Vagina (tissue), 2 donors: ENCODE measurements at places on chromosomes 1 and 21. TPM values are rescaled to one million over a fixed set of nuclear protein-coding genes. Genes with fewer than 3 reads are reported as not detected.

DNA sequence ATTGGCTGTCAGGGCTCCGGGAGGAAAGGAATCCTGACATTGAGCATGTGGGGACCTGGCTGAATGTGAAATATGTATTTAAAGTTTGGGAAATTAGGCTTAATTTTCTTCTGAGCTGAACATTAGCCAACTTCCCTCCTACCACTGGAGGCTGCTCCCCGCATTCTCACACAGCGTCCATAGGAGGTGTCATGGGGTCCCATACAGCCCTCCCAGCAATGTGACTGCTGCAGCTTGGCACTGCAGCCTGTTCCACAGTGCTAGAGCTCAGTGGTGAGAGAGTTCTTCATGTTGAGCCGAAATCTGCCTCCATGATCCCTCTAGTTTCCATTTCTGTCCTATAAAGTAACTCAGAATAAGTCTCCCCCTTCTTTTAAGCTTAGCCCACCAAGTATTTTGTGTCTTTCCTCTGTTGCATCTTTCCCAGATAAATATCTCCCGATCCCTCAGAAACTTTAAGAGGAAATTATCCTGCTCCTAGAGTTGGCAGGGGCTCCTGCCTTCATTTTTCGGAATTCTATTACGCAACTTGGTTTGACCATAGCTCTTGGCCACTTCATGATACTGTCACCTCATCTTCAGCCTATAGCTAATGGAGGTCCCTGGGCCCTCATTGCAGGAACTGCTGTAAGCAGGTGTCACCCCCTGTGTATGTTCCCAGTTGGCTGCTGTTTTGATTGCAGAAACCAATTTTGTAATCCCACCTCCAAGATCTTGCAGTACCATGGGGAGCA is 2.0 kb downstream of the FCRL6 start:
- H3K27ac ChIP-seq: no peak overlapping the region
- H3K4me3 ChIP-seq: no peak overlapping the region
- no peak for DNase-seq
- H3K27me3 ChIP-seq: no peaks in the 10 kb centered on the region

PTPRF gene
- total RNA-seq: 139 TPM

DNA sequence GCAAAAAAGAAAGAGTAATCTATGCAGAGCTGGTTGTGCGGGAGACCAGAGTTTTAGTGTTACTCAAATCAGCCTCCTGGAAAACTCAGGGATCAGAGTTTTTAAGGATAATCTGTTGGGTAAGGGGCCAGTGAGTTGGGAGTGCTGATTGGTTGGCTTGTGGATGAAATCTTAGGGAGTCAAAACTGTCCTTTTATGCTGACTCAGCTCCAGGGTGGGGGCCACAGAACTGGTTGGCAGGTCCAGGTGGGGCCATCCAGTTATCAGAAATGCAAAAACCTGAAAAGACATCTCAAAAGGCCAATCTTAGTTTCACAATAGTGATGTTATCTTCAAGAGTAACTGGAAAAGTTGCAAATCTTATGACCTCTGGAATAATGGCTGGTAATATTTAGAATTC is 3.3 kb downstream of the EXTL2 start:
- no peaks in the 10 kb centered on the region for H3K27me3 ChIP-seq
- no peak overlapping the region for H3K27ac ChIP-seq

S100A5 gene
- not detected for total RNA-seq

DNA sequence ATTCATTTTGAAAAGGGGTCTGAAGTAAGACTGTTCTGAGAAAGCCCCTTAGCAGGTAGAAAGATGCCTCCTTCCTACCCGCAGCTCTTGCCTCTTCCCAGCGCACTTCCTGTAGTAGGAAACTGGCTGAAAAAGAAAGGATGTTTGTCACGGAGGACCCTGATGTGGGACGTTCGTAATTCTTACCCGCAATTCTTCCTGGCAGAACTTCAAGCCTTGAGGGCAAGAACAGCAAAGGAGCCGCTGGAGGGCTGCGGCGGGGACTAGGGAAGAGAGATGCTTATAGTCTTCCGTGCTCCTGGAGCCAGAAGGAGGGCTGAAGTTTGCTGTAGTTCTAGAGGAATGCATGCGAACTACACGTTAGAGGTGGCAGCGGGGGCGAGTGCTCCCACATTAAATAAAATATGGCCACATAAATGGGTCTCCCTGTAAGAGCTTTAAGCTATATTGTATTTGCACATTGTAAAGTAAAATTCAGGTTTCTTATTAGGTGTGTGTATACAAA is 6.3 kb downstream of the C1orf53 start:
- peaks cover 39% of the 10 kb centered on the region for H3K4me1 ChIP-seq
- no peak for DNase-seq

GRCh38 chr1:28790377-28791035 is 21.5 kb upstream of the OPRD1 start:
- DNase-seq: no peak
- no peaks in the 10 kb centered on the region for H3K36me3 ChIP-seq

DNA sequence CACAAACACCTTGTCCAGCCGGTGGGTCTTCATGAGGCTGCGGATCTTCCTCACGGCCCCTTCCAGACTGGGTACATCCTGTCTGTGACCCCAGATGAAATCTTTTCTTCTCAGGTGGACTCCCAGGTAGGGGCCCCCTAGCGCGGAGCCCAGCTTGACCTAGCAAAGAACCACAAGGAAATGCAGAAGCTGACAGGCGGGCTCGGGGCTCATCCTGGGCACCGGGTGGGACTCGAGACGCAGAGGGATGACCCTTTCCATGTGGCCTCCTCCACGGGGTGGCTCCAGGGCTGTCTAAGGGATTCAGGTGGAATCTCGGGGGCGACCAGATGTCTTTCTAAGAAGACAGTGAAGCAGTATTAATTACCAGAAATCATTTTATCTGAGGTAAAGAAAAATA is 17.8 kb downstream of the POFUT2 start:
- no peaks in the 10 kb centered on the region for H3K27me3 ChIP-seq
- no peak overlapping the region for H3K4me3 ChIP-seq
- H3K4me1 ChIP-seq: no peaks in the 10 kb centered on the region
- no peak for DNase-seq

DENND2D gene
- total RNA-seq: 25.5 TPM

BRDT gene
- not detected for total RNA-seq

DNA sequence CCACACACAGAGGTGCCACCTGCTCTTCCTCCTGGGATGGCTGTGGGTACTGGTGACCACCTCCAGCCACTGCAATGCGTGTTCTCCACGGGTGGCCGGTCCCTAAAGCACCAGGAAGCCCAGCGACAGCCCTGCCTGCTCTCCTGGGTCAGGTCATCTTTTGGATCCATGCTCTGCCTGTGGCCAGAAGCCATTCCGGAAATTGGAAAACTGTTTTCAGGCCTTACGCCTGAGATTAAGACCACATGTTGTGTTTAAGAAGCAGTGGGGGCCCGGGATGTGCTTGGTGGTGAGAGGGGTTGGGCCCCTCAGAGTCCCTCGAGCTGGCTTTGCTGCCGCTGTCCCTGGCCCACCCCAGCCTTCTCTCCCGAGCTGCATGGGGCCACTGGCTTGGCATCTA is 150.8 kb downstream of the PEX14 start:
- H3K4me3 ChIP-seq: no peak overlapping the region
- H3K27ac ChIP-seq: no peak overlapping the region
- no peaks in the 10 kb centered on the region for H3K4me1 ChIP-seq
- no peaks in the 10 kb centered on the region for H3K27me3 ChIP-seq
- no peak for DNase-seq

- no peaks in the 10 kb centered on the region for H3K36me3 ChIP-seq
- peaks cover 8% of the 10 kb centered on the region for H3K4me1 ChIP-seq
- DNase-seq: no peak
- H3K4me3 ChIP-seq: no peak overlapping the region
These were observed 289.9 kb downstream of the DPYD start for GRCh38 chr1:97630948-97631347.

- no peaks in the 10 kb centered on the region for H3K36me3 ChIP-seq
- peak overlapping the region; percentile 98 for H3K4me3 ChIP-seq
- H3K27me3 ChIP-seq: no peaks in the 10 kb centered on the region
- peaks cover 24% of the 10 kb centered on the region for H3K4me1 ChIP-seq
These were observed 553 bp downstream of the TTC3 start for GRCh38 chr21:37073417-37074196.

GRCh38 chr1:228206582-228207351 is 1.1 kb upstream of the OBSCN start:
- no peaks in the 10 kb centered on the region for H3K27me3 ChIP-seq
- H3K36me3 ChIP-seq: no peaks in the 10 kb centered on the region
- H3K4me3 ChIP-seq: no peak overlapping the region
- peaks cover 13% of the 10 kb centered on the region for H3K4me1 ChIP-seq
- no peak overlapping the region for H3K27ac ChIP-seq
- peak; percentile 90 for DNase-seq

ANGPTL3 gene
- total RNA-seq: not detected

- no peak overlapping the region for H3K4me3 ChIP-seq
- DNase-seq: no peak
- no peaks in the 10 kb centered on the region for H3K27me3 ChIP-seq
- peaks cover 46% of the 10 kb centered on the region for H3K4me1 ChIP-seq
These were observed 118.3 kb downstream of the TGFB2 start for GRCh38 chr1:218463194-218464156.

DNA sequence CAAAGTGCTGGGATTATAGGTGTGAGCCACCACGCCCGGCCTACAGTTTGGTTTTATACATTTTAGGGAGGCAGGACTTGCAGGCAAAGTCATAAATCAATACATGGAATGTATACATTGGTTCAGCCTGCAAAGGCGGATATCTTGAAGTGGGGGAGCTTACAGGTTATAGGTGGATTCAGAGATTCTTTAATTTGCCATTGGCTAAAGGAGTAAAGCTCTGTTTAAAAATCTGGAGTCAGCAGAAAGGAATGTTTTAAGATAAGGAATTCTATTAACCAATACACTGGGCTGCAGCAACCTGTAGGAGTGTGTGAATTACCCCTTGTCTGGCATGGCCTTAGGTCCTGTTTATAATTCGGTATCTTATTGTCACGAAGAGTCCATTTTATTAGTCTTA is 57.6 kb downstream of the OPTC start:
- no peaks in the 10 kb centered on the region for H3K27me3 ChIP-seq
- no peak for DNase-seq
- peaks cover 36% of the 10 kb centered on the region for H3K4me1 ChIP-seq
- no peak overlapping the region for H3K4me3 ChIP-seq
- no peak overlapping the region for H3K27ac ChIP-seq

DNA sequence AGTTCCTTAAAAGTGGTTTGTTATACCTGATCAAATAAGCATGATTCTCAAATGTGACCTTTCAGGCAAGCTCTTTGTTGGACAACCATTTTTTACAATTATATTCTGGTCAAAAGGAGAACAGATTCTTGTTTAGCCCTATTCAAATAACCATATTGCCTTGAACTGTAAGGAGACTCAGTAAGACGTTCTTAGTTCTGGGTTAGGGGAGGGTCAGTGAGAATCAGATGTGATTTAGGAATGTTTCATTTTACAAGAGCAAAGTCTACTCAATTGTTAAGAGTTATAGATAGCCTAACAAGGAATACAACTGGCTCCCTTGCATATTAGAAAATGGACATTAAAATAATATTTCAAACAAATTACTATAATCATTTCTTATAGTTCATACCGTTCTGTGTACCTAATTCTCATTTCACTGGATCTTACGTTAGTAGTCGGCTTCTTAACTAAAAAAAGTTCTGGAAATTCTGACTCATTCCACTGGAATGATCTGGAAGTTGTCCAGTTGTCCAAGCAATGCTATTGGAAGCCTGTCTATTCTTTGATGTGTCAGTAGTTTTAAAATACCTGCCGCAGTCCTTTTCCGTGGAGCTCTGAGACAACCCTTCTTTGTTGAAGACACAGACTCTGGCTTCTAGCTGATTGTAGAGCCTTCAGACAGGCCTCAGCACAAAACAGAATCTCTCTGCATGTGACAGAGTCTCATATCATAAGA is 88.8 kb downstream of the MAST2 start:
- DNase-seq: no peak
- H3K4me3 ChIP-seq: no peak overlapping the region
- H3K27ac ChIP-seq: peak overlapping the region; percentile 60
- no peaks in the 10 kb centered on the region for H3K27me3 ChIP-seq
